NCI-H526 treated with DMSO at 0.1 percent for 48 hours (cell line): ENCODE measurements at places on chromosomes 2 and 18.

- DNase-seq = no peak
These were observed 37.0 kb upstream of the MEP1B start for GRCh38 chr18:32152705-32153448.

DNA sequence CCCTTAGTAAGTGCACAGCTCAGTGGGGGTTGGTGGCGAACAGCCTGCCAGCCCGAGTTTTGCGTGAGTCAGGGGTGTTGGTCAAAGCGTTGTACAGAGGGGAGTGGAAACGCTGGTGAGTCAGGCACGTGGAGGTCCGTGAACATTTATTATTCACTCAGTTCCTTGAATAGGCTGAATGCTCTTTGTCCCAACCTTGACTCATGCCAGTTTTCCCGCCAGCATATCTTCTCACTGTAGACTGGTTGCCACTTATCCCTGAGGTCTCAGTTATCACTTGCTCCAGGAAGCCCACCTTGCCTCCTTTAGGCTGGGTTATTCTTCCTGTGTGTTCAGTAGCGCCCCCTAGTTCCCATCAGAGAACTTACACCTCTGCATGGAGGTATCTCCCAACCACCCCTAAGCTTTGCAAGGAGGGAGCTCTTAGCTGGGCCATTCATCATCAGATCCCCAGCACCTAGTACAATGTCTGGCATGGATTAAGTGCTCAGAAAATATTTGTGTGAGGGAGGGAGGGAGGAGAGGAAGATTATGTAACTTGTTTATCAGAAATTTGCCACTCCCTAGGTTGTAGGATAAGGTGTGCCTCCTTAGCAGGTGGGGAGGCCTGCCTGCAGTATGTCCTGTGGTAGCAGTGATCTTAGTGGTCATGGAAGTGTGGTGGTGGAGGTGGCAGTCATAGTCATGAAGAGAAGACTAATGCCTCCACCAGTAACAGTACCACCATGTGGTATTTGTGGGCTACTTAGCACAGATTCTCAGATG, 72.1 kb downstream of the CABLES1 start:
- no peak for DNase-seq

DNA sequence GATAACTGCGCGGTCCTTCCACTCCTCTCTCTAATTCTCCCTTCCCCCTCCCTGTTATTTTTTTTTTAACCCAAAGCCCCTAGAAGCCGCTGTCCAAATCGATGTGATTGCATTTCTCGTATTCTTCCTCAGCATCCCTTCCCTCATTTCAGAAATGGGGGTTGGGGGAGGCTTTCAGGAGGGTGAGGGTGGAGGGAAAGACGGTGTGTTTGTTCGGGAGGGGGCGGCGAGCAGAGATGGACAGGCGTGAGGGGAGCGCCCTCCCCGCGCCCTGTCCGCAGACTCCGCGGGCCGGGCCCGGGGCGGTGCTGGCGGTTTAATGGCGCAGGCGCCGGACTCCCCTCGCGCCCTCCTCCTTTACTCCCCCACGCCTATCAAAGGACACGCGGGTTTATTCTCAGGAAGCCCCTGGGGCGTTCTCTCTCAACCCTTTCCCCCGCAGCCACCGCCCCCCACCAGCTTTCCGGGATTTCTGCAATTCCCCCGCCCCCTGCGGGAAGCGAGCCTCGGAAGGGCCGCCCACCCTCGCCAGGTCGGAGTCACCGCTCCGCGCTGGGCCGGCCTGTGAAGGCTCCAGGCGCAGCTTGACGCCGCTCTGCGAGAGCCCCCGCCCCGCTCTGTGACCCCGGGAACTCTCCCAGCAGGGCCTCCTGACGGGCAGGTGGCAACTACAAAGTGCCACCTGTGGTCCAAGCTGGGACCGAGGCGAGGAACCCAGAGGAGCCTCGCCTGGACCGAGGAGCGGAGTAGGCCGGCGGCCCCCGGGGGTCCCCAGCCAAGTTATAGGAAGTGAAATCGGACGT, 981 bp downstream of the ST8SIA3 start:
- DNase-seq = peak; percentile 61

DNA sequence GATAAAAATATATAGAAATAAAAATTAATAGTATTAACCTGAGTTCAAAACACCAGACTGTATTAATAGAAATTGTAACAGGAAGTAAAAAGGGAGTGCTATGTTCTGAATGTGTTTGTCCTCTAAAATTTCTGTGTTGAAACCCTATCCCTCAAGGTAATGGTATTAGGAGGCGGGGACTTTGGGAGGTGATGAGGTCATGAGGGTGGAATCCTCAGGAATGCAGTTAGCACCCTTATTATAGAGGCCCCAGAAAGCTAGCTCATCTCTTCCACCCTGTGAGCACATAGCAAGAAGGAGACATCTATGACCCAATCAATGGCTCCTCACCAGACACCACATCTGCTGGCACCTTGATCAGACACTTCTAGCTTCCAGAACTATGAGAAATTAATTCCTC, 124.5 kb downstream of the CMPK2 start:
- no peak for DNase-seq

GRCh38 chr18:32389858-32390257, 80.8 kb downstream of the GAREM1 start:
- no peak for DNase-seq

DNA sequence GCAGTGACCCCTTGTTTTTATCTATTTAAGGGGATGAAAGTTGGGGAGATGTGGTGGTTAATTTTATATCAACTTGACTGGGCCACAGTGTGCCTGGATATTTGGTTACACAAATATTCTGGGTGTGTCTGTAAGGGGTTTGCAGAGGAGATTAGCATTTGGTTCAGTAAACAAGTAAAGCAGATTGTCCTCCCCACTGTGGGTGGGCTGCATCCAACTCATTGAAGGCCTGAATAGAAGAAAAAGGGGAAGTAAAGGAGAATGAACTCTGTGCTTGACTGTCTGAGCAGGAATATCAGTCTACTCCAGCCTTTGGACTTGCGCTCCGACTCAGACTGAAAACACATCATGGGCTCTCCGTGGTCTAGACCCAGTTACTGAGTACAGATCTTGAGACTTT, 80.9 kb downstream of the GCA start:
- DNase-seq = peak; percentile 33

DNA sequence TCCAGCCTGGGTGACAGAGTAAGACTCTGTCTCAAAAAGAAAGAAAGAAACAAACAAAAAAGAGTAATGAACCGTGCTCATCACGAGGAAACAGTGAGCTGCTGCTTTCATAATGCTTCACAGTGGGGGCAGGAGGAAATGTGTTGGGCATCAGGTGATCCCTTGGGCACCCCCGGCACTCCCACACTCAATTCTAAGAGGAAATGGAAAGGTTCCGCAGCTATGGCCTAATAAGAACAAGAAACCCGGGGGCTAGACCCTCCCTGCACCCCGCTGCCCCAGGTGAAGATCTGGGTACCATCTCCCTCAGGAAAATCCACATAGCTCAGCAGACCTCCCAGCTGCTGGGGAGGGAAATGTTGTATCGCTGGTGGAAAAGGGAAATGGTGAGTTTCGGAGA, 118.9 kb downstream of the LPIN1 start:
- no peak for DNase-seq

- no peak for DNase-seq
These were observed 11.6 kb downstream of the FHL2 start for GRCh38 chr2:105387225-105387624.

GRCh38 chr2:239095460-239096081, 247.7 kb downstream of the TWIST2 start:
- no peak for DNase-seq

DNA sequence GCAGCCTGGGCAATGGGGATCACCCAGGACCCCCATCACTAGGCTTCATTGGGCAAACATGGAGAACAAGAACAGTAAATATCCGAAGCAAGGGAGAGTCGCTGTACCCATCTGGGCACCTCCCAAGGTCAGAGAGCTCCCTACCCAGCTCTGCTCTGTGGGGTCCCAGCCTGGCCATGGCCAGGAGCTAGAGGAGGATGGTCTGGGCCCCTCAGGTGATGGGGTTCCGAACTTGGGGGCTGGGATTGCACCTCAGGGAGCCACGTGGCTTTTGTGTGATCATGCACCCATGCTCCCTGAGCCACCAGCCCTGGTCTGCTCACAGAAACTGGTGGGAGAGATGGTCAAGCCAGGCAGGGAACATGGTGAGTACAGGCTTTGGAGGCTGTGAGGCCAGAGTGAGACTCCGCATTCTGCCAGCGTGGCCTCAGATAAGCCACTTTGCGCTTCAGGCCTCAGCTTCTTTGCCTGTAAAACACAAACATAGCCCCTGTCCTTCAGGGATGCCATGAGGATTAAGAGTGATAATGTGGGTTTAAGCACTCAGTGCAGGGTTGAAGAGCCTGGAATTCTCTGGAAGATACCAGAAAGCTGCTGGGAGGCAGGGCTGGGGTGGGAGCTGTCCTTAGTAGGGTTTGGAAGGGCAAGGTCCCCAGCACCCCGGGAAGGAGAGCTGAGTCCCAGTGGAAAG, 3.0 kb upstream of the NMUR1 start:
- no peak for DNase-seq

GRCh38 chr2:147600223-147600622, 244.6 kb upstream of the ACVR2A start:
- DNase-seq = no peak

DNA sequence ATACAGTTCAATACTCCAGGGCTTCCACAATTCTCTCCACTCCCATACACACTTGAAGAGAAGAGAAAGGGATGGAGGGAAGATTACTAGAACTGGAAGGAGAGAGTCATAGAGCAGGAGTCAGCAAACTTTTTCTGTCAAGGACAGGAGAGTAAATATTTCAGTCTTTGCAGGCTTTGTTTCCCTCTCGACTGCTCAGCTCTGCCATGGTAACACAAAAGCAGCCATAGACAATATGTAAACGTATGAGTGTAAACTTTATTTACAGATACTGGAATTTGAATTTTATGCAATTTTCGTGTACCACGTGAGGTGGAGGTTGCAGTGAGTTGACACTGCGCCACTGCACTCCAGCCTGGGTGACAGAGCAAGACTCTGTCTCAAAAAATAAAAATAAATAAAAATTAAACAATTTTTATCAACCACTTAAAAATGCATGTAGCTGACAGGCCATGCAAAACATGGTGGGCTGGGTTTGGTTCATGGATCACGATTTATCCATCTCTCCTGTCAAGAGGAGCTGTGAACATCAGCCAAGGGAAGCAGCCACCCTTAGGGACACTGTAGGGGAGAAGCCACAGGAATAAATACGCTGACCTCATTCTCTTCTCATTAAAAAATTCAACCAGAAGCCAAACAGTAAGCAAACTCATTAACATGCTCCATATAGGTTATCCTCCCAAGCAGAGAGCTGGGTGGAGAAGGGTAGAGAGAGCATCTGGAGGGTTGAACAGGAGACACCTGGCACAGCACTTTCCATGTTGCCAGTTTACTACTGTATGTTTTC, 266.4 kb upstream of the FN1 start:
- DNase-seq = no peak
